Left ventricle myocardium superior (tissue), 1 donor: ENCODE measurements at places on chromosomes 4 and X.

DNA sequence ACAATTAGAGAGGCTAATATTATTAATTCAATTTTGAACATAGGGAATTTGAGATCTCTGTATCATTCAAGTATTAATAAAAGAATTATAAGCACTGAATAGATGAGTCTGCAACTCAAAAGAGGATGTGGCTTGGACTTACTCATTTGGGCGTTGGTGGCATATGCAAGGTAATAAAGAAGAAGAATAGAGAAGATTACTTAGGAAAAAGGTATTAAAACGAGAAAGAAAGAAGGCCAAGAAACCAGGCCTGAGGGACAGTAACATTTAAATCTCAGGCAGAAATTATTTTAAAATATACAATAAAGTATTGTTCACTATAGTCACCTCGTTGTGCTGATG lies 383.0 kb upstream of the INTU start:
- DNase-seq: no peak

- DNase-seq: peak; percentile 83
These were observed 487 bp downstream of the HMGB2 start for GRCh38 chr4:173333658-173334084.

DNA sequence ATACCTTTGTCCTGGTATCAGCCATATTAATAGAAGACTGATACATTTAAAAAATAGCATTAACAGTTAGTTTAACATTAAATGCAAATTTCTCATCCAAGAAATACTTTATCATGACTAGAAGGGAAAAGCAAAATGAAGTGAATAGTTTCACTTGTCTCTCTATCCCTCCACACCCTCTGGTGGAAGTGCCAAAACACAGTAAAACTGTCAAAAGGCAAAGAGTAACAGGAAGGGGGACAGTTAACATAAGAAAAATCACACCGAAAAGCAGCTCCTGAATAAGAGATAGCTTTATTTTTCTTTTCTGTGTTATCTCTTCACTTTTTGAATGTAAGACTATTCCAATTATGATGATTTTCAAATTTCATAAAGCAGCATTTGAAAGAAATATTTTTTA lies 187.2 kb downstream of the FBXW7 start:
- no peak for DNase-seq

- DNase-seq: no peak
These were observed 30.2 kb downstream of the NEK1 start for GRCh38 chr4:169582203-169582602.

DNA sequence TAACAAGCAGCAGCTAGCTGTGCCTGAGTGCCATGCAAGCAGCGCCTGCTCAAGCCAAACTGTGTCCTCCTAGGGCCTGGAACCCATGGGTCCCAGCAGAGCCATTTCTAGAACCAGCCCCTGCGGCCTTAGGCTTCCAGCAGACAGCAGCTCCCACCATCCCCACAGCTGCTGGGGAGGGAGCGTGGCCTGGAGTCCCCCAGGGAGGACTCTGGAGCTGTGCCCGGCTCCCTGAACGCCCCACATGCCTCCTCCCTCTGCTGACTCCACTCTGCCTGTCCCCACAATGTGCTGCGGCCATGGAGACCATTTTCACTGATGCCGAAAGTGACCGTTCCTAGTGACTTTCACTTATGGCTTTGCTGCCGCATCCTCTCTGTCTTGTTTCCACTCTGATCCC lies 45.9 kb downstream of the GAK start:
- peak; percentile 46 for DNase-seq
